Activated T-cell treated with anti-CD3 and anti-CD28 coated beads for 48 hours (primary cell): ENCODE measurements at places on chromosomes 1 and 21.

- DNase-seq = no peak
These were observed 113.4 kb downstream of the ERG start for GRCh38 chr21:38384675-38385426.

DNA sequence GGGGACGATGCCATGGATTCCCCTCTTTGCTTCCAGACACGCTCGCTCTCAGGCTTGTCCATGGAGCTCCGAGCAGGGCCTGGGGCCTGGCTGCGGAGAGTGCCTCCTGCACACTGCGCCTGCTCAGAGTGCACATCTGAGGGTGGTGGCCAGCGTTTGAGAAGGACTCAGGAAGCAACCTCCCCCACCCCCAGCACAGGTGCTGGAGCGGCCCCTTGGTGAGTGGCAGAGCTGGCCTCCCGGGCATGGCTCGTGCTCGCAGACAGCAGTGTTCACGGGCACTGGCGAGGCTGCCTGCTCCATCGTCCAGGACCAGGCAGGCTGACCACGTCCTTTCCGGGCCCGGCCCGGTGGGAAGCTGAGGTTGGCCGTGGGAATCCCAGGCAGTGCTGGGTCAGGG is 2.8 kb downstream of the SPATC1L start:
- no peak for DNase-seq

GRCh38 chr1:48002142-48002541 is 5.0 kb upstream of the TRABD2B start:
- DNase-seq = no peak

GRCh38 chr1:39625462-39626273 is 13.8 kb downstream of the HEYL start:
- DNase-seq = no peak

DNA sequence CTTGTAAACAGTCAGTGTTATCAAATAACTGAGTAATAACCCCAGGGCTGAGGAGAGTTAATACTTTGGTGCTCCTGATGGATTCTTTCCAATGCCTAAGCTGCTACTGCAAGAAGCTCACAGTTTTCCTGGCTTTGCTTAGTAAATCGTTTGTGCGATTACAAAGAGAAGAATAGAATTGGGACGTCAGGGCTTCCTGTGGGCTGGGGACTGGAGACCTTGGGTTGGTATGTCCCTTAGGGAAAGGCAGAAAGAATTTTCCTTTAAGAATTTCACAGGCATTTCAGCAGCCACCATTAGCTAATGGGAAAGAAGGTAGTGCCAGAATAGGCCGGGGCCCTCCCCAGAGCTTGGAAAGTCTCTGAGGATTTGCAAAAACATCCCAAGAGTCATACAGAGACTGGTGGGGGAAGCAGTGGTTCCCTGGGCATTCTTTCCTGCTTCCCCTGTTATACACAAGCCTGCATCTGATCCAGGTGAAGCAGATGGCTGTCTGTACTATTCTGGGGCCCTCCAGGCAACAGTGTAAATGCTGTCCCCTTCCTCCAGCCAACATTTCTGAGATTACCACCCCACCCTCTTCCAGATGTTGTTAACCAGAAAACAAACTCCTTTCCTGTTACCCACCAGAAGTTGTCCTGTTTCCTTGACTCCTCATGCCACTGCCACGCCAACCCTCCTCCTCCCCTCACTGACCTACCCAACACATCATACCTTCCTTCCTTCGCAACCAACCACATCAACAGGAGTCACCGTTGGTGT is 40.2 kb downstream of the PLXNA2 start:
- DNase-seq = no peak

DNA sequence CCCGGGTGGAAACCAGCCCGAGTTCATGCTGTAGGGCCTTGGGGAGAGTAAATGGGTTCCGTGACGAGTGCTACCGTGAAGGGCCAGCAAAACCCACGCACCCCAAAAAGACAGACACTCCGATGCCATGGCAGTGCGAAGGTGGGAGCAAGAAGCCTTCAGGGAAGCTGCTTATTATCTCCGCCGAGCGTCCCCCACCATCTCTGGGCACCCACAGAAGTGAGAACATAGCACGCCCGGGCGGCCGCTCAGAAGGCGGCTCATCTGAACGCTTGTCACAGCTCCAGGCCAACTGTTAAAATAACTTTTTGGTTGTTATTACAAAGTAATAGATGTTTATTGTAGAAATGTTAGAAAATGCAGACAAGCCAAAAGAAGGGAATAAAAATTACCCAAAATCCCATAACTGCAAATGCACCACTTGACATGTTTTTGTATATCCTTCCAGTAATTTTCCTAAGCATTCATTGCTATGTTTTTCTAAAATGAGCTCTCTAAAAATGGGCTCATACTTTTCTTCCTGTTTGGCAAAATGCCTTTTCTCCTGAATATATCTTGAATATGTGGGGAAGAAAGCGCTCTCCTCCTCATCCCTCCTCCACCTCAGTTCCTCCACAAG is 234.9 kb downstream of the NPHP4 start:
- no peak for DNase-seq

DNA sequence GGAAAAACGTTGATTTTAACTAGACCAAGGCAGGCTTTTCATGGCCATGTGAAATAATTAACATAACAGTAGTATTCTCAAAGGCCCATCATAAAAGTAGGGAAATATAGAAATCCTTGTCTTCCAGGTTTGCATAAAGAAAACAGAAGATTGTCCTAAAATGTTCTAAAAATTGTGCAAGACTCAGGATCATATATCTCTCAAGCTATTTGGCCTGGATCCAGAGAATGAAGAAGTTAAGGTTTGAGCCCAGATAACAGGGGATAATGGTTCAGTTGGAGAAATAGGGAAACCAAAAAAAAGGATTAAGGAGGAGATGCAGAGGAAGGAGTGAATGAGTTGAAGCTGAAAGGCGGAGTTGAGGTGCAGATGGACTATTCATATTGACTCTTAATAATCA is 555.5 kb upstream of the NR5A2 start:
- no peak for DNase-seq

DNA sequence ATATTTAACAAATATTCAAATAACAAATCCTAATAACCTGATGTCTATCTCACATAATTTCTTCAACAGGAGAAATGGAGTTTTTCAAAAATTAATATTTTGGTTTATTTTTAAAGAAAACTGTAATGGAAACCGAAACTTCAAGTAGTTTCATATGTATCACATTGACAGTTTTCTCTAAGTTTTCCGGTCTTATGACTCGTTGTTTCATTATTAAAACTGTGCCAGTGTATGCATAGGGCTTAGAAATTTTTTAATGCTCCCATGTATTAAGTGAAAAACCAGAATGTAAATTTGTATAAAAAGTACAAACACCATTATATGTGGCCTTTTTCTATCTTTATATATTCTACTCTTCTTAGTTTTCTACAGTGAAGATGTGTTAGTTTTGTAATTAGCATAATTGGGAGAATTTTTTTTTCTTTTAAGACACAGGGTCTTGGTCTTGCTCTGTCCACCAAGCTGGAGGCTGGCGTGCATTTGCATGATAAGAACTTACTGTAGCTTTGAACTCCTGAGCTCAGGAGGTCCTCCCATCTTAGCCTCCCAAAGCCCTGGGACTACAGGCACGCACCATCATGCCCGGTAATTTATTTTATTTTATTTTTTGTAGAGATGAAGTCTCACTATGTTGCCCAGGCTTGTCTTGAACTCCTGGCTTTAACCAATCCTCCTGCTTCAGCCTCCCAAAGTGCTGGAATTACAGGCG is 43.9 kb upstream of the SAMSN1 start:
- no peak for DNase-seq

DNA sequence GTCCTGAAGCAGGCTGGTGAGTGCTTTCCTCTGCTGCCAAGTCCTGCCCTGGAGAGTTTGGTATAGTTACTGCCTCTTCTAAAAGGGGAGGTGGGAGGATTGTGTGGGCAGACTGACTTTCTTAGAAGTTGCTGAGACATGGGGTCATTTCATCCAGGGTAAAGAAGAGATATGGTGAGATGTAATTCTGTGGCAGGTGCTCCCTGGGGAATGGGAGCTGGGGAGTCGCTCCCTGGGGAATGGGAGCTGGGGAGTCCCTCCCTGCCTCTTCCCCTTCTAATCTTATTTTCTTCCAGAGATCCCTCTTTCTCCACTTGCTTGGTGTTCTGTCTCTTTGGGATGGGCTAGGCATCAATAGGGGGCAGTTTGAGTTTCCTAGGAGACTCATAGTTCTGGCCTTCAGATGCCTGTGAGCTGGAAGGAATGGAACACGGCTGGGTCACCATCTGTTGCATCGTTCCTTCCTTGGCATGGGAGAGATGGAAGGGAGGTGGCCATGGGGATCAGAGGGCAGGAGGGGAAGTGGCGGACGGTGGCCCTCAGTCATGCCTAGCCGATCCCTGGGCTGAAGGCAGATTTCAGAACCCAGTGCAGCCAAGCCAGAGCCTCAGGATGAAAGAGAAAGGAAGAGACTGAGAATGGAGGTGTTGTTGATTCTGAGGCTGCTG is 59.0 kb downstream of the NFASC start:
- no peak for DNase-seq

GRCh38 chr21:14737284-14737691 is 191.2 kb upstream of the SAMSN1 start:
- no peak for DNase-seq

- DNase-seq = no peak
These were observed 16.6 kb downstream of the AGO3 start for GRCh38 chr1:35947547-35947946.

- no peak for DNase-seq
These were observed 56.4 kb upstream of the FMOD start for GRCh38 chr1:203407296-203407695.

GRCh38 chr1:65595724-65596123 is 175.3 kb downstream of the LEPR start:
- no peak for DNase-seq

DNA sequence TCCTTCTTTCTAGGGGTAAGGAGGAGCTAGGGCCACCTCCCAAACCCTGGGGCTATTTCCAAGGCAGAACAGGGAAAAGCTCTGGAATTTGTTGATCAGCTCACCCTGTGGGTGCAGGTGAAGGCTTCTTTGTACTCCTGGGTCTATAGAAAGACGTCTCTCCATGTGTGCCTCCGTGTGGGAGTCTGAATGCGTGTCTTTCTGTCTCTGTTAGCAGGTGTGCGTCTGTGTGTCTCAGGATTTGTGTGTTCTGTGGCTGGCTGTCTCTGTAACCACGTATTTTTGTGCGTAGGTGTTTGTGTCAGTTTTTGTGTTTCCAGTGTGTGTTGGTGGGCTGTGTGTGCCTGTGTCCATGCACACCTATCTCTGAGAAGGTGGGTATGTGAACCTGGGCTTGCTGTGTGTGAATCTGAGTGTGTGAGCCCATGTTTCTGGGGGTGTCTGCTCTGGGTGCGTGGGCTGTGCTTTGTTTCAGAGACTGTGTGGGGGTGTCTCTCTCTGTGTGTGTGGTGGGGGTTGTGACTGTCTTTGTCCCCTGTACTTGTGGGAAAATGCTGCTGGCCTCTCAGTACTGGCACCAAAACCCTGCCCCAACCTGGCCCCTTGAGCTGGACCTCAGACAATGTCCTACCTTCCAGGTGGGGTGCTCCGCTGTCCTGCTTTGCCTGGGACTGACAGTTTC is 12.7 kb upstream of the ETV3L start:
- no peak for DNase-seq

DNA sequence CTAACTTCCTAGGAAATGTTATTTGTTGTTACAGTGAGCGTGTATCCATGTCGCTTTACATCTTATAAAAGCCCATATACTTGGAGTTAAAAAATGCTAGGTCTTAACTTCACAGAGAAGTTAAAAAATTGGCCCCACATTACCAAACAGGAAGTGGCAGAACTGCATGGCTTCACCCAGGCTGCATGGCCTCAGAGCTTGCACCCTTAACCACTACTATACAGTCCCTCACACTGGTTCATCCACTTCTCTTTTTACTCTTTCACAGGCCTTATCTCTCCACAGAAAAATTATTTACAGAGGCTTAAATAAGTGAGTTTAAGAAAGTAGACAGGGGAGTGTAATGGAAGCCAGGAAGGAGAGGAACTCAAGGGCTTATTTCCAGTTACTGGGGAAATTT is 402.5 kb downstream of the HHAT start:
- DNase-seq = no peak

GRCh38 chr1:116553386-116554115 is 17.3 kb downstream of the CD58 start:
- DNase-seq = no peak

GRCh38 chr1:212488436-212489283 is 55.9 kb downstream of the NENF start:
- DNase-seq = peak; percentile 13

- no peak for DNase-seq
These were observed 7.1 kb downstream of the RIIAD1 start for GRCh38 chr1:151728151-151729054.

GRCh38 chr21:24204641-24205040 is 1402.6 kb downstream of the MRPL39 start:
- DNase-seq = no peak

GRCh38 chr1:20430355-20431175 is 55.4 kb downstream of the CAMK2N1 start:
- peak; percentile 39 for DNase-seq
